ENCODE measurements at places on chromosomes 2 and 18.

DNA sequence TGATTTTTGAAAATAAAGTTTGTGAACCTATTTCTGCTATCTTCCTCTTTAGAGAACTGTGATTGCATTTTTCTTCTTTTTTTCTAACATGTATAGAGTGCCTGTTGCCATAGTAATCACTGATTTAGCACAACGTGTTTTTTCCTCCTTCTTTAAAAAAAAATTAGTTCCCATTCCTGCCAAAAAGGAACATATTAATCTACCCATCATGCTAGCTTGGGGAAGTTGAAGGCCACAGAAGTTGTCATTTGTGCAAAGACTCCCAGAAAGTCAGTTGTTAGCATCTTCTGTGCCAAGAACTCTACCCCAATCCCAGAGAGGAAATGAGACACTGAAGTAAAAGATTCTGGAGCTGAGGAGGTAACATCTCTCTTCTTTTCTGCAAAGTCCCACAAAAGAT, 57.3 kb downstream of the SLC8A1 start:
- no peaks in the 10 kb centered on the region for H3K4me1 ChIP-seq
- no peak overlapping the region for H3K4me3 ChIP-seq
- no peak for DNase-seq
- no peaks in the 10 kb centered on the region for H3K36me3 ChIP-seq
- no peaks in the 10 kb centered on the region for H3K27me3 ChIP-seq

DNA sequence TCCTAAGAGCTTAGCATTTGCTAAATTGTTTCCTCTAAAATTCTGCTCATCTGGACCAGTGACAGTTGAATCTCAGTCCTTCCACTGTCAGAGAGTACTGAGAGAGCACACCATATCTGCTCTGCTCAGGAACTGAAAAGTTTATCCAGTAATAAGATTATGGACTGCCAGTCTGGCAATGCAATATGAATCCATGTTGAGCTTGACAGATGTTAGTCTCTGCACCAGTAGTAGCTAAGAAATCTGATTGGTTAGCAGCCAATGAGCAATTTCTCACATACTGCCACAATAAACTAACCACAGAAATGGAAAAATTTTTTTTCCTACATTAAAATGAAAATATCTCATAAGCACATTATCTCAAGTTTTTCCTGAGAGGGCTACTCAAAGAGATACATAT, 2.3 kb downstream of the PRKD3 start:
- H3K4me1 ChIP-seq = peaks cover 63% of the 10 kb centered on the region
- no peak for DNase-seq
- H3K4me3 ChIP-seq = no peak overlapping the region
- peak overlapping the region; percentile 94 for H3K27ac ChIP-seq
- H3K36me3 ChIP-seq = no peaks in the 10 kb centered on the region
- H3K27me3 ChIP-seq = no peaks in the 10 kb centered on the region

DNA sequence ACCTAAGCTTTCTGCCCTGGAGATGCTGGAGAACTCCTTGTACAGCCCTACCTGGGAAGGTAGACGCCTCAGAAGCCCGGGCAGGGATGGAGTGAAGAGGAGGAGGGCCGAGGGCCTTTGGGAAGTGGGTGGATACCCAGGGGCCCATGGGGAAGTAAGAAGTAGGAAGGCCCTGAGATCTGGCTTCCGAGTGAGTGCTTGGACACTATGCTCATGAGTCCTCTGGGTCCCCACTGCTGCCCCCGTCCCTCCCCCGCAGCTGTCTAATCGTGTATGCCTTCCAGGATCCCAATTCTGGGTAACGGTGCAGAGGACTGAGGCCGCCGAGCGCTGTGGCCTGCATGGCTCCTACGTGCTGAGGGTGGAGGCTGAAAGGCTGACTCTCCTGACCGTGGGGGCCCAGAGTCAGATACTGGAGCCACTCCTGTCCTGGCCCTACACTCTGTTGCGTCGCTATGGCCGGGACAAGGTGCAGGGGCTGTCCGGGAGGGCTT, 1.1 kb downstream of the DOK1 start:
- H3K27ac ChIP-seq = peak overlapping the region; percentile 89
- no peaks in the 10 kb centered on the region for H3K36me3 ChIP-seq
- H3K4me1 ChIP-seq = no peaks in the 10 kb centered on the region
- H3K27me3 ChIP-seq = no peaks in the 10 kb centered on the region
- DNase-seq = peak; percentile 34
- no peak overlapping the region for H3K4me3 ChIP-seq

DNA sequence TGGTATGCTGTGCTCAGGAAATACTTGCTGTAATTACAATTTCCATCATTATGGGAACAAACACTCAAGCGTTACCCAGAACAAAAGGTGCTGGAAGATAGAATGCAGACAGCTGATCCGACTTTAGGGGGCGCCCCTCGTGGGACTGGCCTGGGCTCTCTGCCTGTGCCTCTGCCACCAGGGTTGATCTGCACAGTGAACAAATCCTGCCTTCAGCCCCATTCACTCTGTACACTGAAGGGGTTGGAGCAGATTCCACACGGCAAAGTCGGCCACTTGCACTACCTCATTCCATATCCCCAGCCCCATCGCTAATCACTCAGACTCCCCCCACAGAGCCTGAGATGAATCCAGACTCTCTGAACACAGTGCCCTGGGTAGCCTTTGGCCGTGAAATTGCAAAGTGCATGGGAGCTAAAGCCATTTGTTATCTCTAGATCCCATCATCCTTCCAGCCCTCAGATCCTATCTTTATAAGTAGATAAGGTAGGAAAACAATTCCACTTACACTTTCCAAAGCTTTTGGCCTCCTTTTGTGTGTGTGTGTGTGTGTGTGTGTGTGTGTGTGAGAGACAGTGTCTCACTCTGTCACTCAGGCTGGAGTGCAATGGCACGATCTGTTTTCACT, 69.3 kb downstream of the INPP5D start:
- H3K27ac ChIP-seq = no peak overlapping the region
- H3K4me3 ChIP-seq = no peak overlapping the region
- peaks cover 5% of the 10 kb centered on the region for H3K27me3 ChIP-seq
- DNase-seq = no peak
- H3K36me3 ChIP-seq = no peaks in the 10 kb centered on the region

- H3K4me3 ChIP-seq = no peak overlapping the region
- no peaks in the 10 kb centered on the region for H3K27me3 ChIP-seq
- H3K36me3 ChIP-seq = no peaks in the 10 kb centered on the region
- no peaks in the 10 kb centered on the region for H3K4me1 ChIP-seq
Observed at GRCh38 chr2:53347269-53347668, 420.3 kb upstream of the CHAC2 start.

DNA sequence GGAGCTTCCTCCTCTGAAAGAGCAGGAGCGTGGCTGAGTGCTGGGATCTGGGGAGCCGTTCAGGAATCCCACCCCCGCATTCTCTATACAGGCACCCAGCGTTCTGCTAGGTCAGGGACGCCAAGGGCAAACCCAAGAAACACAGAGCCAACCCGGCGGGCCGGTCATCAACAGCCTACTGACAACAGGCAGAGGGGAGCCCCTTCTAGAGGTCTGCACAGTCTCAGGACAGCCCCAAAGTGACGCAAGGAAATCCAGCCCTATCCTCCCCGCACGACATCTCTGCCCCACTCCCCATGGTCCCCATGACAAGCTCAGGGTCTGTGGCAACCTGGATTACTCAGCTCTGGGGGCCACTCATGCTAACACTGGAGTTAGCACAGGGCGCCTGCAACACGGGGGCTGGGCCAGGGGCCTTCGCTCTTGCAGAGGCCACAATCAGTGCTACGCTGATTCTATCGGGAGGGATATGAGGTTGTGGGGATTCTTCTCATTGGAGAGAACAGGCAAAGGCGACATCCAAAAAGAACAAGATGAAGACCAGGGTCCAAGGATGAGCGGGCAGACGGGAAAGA, 81.6 kb downstream of the PXDN start:
- H3K36me3 ChIP-seq = peaks cover 11% of the 10 kb centered on the region
- no peaks in the 10 kb centered on the region for H3K4me1 ChIP-seq
- H3K27ac ChIP-seq = no peak overlapping the region
- no peak overlapping the region for H3K4me3 ChIP-seq
- H3K27me3 ChIP-seq = no peaks in the 10 kb centered on the region

DNA sequence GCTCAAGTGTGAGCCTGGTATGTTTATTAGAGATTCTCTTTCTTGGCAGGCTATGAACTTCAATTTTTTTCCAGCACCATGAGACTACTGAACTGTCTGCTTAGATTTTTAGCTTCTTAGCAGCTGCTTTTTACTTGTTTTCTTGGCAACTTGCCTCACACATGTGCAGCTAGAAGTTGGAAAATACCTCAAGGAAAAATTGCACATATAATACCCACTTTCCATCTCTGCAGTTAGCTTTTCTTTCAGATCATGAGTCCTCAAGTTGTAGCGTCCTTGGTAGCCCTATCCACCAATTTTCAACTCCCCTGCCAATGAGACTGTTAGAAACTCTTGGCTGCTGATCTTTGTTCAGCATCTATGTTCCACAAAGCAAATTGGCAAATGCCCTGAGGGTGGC, 302.1 kb downstream of the HRH4 start:
- no peaks in the 10 kb centered on the region for H3K27me3 ChIP-seq
- no peaks in the 10 kb centered on the region for H3K4me1 ChIP-seq
- DNase-seq = no peak
- H3K27ac ChIP-seq = no peak overlapping the region
- no peak overlapping the region for H3K4me3 ChIP-seq
- no peaks in the 10 kb centered on the region for H3K36me3 ChIP-seq

DNA sequence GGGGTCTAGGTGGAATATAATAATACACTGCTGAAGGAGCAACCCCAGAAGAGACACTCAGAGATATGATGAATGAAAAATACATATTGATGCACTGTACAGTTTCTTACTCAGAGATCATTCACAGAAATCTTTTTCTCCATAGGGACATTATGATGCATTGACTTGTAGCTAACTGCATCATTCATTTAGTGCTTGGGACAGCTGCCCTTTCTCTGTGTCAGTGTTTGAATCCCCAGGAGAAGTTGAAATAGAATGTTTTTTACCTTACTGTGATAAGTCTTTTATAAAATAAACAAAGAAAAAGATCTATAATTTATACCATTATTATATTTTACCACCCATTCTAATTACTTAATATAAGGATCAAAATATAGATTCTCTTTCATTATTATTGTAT, 91.7 kb upstream of the DSEL start:
- no peak for DNase-seq
- no peaks in the 10 kb centered on the region for H3K4me1 ChIP-seq
- no peak overlapping the region for H3K4me3 ChIP-seq
- H3K36me3 ChIP-seq = no peaks in the 10 kb centered on the region

- no peaks in the 10 kb centered on the region for H3K27me3 ChIP-seq
- no peak overlapping the region for H3K27ac ChIP-seq
Observed at GRCh38 chr2:46117379-46117778, 179.8 kb upstream of the EPAS1 start.

DNA sequence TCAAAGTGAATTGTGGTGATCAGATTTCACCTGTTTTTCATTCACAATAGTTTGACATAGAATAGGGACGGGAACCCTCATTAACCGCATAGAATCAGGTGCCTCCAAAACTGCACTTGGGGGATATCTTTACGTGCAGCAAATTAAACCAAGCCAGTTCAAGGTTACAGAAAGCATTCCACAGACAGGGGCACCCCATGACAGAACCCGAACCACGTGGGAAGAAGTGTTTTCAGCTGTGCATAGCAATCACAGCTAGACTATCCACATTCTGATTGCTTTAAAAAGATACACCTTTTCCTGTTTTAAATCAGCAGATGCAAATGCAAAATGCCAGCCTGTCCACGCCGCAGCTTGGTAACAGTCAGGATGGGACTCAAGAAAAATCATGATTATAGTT, 205.8 kb downstream of the ANAPC1 start:
- no peaks in the 10 kb centered on the region for H3K36me3 ChIP-seq
- H3K27me3 ChIP-seq = no peaks in the 10 kb centered on the region
- no peak for DNase-seq
- H3K4me3 ChIP-seq = no peak overlapping the region
- H3K27ac ChIP-seq = no peak overlapping the region
- no peaks in the 10 kb centered on the region for H3K4me1 ChIP-seq

DNA sequence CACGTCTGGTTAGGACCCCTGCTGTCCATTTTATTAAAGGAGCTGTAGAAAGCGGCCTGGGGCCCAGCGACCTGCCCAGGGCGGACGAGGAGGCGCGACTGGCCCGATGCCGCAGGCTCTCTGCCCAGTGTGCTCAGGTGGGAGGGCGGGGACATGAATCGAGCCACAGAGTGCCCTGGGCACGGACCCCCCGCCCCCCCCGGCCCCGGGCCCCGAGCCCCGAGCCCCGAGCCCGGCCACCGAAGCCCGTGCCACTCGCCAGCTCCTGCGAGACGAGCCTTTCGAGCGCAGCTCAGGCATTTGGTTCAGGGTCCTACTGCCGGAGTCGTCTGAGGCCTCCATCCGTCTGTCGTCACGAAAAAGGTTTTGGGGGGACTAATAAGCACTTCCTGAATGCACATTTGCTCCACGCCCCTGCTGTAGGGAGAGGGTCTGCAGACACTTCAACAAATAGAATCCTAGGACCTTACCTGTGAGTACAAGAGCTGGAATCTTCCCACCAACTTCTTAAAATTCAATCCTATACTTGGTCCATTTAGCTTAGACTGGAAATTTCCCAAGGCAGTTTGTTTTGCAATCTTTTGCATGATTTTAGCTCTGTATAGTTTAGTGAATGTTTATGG, 602 bp upstream of the ADAM17 start:
- H3K27me3 ChIP-seq = no peaks in the 10 kb centered on the region
- no peaks in the 10 kb centered on the region for H3K36me3 ChIP-seq
- H3K27ac ChIP-seq = peak overlapping the region; percentile 96
- H3K4me1 ChIP-seq = peaks cover 52% of the 10 kb centered on the region

DNA sequence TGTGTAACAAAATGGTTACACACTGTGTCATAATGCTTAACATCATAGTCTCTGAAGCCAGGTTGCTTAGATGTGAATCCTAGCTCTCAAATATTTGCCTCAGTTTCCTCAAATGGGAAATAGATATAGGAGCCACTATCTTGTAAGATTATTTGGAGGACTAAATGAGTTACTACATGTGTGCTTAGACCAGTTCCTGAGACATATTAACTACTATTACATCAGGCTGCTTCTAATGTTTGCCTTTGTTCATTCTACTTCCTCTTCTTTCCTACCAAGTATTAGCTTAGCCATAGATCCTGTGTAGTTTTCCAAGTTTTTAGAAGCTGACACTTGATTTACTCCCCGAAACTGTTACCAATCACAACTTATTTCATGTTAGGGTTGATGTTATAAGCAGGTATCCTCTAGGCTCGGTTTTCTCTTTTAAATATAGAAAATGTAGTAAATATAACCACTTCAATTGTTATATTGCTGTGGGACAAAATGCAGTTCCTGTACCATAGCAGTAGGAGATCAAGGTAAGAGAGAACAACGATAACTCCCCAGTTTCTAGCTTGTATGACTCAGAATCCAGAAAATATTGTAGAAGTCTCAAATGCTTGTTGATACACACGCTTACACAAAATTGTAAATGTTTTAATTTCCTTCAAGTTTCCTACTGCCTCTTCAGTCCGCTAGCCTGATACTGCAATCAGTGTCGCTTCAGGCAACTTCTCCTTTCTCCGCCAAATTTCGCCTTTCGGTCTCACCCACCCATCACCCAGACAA, 751 bp upstream of the DNAJC10 start:
- H3K4me1 ChIP-seq = peaks cover 19% of the 10 kb centered on the region
- H3K27ac ChIP-seq = peak overlapping the region; percentile 87

GRCh38 chr18:58049000-58049688, 5.1 kb downstream of the NEDD4L start:
- H3K27me3 ChIP-seq = no peaks in the 10 kb centered on the region
- H3K36me3 ChIP-seq = no peaks in the 10 kb centered on the region
- H3K4me1 ChIP-seq = peaks cover 39% of the 10 kb centered on the region
- no peak overlapping the region for H3K4me3 ChIP-seq
- no peak for DNase-seq

GRCh38 chr2:38146907-38147307, 71.0 kb upstream of the CYP1B1 start:
- peaks cover 22% of the 10 kb centered on the region for H3K4me1 ChIP-seq
- H3K27me3 ChIP-seq = no peaks in the 10 kb centered on the region
- H3K4me3 ChIP-seq = no peak overlapping the region
- H3K27ac ChIP-seq = peak overlapping the region; percentile 93
